ENCODE measurements at places on chromosomes 1 and 21.

GRCh38 chr1:92505015-92505692 is 18.4 kb upstream of the GFI1 start:
- no peak for DNase-seq

DNA sequence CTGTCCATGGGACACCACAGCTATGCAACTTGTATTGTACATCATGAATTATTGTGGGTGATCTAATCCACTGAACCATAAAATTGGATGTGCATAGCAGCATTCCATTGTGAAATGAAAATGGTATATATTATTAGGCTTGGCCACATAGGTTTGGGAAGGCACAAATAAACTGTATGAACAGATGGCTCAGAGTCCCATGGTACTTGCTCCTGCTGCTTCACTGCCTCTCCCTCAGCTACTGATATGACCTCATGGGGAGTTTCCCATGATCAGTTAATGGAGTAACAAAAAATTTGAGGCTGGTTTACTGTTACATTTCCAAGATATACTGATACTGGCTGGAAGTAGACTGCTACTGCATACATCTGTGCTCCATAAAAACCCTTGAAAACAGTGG is 152.7 kb upstream of the NEGR1 start:
- no peak for DNase-seq

GRCh38 chr1:23979387-23979880 is 693 bp downstream of the SRSF10 start:
- DNase-seq = no peak

DNA sequence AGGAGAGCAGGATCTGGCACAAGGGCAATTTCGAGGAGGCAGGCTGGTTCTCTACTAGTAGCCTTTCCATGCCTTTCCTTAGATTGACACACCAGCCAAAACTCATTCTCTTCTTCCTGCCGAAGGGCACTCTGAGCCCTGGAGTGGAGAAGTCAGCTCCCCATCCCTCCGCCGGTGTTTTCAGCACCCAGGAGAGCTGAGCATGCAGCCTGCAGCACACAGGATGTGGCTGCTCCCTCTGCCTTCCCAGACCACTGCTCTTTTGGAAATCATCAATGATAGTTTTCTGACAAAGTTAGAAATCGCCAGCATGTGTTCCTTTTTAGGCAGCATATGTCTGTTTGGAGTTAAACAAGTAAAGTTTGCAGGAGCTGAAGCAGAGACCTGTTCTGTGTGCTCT is 11.7 kb downstream of the RNU5D-1 start:
- no peak for DNase-seq

- peak; percentile 70 for DNase-seq
Measured at GRCh38 chr1:182143825-182144645, 82.5 kb upstream of the ZNF648 start.

- DNase-seq = no peak
Measured at GRCh38 chr1:24022581-24023361, 42.6 kb upstream of the SRSF10 start.

DNA sequence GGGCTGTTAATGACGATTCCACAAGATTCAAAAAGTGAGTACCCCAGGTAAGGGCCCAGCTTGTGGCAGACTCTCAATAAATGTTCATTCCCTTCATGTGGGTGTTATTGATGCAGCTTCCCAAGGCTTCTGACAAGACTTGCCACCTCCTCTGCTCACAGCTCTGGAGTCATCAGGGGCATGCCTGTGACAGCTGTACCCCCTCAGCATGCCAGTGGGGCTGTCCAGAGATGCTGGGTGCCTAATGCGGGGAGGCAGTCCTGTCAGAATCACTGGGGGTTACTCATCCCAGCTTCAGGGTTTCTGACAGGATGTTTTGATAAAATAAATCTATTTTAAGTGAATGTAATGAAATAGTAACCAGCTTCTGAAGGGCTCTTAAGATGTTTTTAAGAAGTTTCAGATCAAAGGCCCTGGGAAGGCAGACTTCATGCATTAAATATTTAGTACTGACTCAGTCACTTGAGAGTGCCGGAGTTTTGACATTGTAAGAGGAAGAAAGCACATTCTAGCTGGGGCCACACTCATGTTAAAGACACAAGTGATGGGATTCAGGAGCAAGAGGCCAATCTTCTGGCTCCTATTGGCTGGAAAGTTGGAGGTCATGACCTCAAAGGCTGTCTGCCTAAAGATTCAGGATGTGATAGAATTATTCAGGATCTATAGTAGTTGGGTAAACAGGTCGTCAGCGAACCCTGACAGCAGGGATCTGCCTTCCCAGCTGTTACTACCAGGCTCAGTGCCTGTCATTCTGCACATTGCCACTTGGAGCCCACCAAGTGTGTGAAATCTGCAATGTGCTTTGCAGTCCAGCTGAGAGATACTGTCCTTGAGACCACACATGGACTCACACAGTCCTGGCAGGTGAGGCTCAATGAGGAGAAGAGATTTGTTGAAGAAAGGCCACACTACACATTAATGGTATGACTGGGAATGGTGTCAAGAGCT is 239.6 kb upstream of the BEND5 start:
- no peak for DNase-seq

DNA sequence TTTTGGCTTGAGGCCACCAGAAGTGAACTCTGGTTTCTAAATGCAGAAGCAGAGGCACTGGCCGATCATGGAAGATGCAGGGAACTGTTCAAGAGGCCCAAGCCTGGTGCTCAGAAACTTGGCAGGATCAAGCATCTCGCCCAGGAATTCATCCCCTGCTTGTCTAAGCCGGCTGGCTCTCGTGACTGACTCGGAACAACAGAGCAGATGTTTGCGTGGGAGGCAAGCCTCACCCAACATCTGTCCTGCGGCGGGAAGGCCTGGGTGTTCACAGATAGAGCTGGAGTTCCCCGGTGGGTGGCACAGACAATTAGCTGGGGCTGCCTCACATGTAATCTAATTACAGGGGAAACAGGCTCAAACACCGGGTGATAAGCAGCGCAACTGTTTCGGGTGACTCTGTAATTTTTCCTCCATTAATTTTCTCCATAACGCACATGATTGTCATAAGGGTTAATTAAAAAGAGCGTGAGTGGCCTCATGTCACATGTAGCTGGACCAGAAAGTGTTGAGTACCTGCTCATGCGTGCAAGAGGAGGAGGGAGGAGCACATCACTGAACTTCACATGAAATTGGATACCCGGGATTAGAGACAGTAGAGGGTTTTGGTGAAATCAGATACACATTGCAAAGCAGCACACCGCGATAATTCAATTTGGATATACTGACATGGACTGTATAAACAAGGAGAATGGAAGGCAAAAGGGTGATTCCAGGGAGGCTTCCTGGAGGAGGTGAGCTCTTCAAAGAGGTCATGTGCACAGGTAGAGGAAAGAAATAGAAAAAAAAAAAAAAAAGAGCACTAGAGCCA is 180.0 kb downstream of the ETS2 start:
- no peak for DNase-seq

- DNase-seq = no peak
Measured at GRCh38 chr21:33666153-33666552, 23.9 kb downstream of the ITSN1 start.

DNA sequence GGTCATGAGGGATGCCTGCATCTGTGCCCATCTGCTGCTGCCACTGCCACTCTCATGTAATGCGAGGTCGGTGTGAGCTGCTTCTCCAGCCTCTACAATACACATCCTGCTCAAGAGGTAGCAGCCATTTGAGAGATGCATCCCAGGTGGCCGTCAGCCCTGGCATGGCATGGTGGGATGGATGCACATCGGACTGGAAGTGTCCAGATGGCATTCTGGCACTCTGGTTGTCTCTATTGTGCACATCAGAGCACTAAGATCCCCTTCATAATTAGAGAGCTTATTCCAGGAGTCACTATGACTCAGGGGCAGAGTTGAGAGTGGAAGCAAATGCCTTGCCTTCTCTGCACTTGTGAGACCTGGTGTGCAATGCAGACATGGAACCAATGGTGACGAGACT is 3.8 kb downstream of the STRIP1 start:
- no peak for DNase-seq

DNA sequence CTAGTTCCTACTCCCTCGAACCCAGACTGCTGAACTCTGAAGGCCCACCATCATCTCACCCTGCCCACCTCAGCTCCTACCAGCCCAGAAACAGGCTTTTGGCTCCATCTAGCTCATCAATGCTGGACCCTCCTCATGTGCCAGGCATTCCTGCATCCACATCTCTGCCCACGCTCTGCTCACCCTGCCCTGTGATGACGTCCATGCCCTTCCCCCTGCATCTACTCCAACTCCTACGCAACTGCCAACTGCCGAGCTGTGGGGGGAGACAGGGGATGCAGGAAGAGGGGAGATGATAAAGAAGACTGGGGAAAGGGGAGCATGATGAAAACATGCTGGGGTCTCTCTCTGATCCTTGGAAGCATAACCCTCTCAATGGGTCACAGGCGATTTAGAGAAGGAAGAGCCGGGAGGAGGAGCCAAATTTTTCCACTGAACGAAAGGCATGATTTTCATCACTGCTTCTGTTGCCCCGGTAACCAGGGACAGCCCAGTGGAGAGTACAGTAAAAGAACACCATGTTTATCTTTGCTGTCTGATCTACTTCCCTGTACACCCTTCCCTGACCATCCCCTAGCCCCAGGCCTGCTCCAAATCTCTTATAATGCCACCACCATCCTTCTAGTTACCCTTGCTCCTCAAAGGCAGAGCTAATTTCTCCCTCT is 44.3 kb downstream of the CD34 start:
- DNase-seq = peak; percentile 48

GRCh38 chr1:43954036-43954435 is 7.3 kb downstream of the IPO13 start:
- DNase-seq = peak; percentile 84

DNA sequence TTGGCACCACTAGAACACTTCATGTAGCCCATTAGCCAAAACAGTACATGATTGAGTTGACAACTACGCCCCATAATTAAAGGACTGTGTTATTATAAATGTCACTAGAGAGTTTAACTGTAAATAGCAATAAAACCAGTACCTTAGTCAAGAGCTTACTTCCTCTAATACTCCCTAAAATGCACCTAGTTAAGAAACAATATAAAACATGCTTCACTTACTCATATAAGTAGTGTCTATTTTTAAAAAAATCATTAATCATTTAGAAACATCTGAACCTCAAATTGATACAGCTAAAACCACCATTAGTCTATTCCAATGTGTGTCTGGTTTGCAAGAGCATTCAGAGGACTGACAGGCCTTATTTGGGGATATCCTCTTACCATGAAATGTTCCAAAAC is 25.3 kb downstream of the PTP4A2 start:
- no peak for DNase-seq

GRCh38 chr1:15075817-15076216 is 77.7 kb upstream of the TMEM51 start:
- DNase-seq = no peak

DNA sequence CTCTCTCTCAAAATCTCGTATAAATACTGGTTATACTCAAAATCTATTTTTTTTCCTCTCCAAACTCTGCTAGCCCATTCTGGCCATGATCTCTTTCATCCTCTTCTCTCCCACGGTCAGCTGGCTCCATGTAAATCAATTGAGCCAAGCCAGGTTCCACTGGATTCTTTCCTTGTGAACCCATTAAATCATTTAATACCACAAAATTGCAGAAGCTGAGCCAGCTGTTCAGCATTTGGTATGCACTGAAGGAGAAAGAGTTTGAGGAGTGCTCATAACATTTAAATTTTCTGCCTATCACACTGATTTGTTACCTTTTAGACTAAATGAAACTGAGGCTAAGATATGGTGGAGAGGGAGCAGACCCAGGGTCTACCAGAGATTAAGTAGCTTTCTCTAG is 29.1 kb upstream of the TADA1 start:
- no peak for DNase-seq

- DNase-seq = no peak
Measured at GRCh38 chr21:45382697-45382997, 22.3 kb upstream of the COL18A1 start.

GRCh38 chr1:8651962-8652361 is 165.5 kb downstream of the RERE start:
- DNase-seq = no peak

GRCh38 chr1:10559386-10559785 is 84.6 kb downstream of the PEX14 start:
- no peak for DNase-seq

DNA sequence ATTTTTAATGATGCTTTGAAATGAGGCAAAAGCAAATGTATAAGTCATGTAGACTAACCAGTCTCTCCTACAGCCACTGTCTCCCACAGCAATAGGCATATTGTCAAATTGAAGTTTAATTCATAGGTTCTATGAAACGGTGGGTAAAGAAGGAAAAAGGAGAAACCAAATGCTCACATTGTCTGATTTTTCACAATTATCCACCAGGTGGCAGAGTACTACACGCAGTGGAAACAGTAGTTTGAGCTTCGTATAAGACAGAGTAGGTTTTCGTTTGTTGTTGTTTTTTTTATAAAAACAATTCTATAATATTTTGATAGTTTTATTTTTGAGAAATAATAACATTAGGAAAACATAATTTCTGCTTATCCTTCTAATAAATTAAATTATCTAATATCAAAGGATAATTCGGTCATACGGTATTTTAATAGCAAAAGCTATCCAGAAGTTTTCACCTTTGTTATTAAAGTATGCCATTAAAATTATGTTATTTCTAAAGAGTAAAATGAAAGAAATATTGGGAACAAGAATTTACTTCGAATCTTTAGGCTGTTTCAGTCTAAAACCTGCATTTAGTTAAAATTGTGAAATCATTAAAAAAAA is 39.1 kb downstream of the TYW3 start:
- peak; percentile 56 for DNase-seq

GRCh38 chr1:45394342-45394741 is 54.1 kb upstream of the MUTYH start:
- no peak for DNase-seq

- DNase-seq = no peak
Measured at GRCh38 chr1:171999756-172000155, 158.5 kb downstream of the DNM3 start.

- DNase-seq = no peak
Measured at GRCh38 chr1:164787834-164788231, 228.8 kb downstream of the PBX1 start.

- DNase-seq = no peak
Measured at GRCh38 chr1:222417264-222417663, 130.6 kb downstream of the HHIPL2 start.

DNA sequence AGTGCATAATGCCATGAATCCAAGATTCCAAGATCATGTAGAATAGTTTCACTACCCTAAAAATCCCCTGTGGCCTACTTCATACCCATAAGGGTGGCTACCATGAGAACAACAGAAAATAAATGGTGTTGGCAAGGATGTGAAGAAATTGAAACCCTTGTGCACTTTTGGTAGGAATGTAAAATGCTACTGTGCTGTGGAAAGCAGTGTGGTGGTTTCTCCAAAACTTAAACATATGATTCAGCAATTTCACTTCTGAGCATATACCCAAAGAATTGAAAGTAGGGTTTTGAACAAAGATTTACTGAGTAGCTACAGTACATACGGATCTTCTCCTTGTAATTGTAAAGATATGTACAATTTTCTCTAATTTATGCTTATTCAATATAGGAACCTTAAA is 16.0 kb downstream of the FNBP1L start:
- DNase-seq = no peak

- DNase-seq = no peak
Measured at GRCh38 chr1:23792151-23792945, 1.4 kb downstream of the LYPLA2 start.

DNA sequence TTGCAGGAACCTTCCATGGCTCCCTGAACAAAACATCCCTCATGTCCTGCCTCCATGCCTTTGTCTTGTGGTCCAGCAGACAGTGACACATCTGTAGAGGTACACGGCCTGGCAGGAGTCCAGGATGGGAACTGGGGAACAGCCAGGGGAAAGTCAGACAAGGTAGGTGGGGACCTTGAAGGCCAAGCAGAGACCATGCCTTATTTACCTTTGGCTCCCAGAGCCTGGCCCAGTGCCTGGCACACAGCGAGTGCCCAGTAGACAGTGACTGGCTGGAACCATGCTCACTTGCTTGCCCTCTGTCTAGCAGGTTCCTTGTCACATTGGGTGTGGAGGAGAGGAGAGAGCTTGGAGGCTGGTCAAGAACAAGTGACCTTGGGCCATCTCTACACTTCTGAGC is 81.0 kb downstream of the BCAR3 start:
- DNase-seq = no peak
